ENCODE measurements at places on chromosomes 7 and 10. TPM values are rescaled to one million over a fixed set of nuclear protein-coding genes. Genes with fewer than 3 reads are reported as not detected.

AKR1B15 gene
- 0.33 TPM for total RNA-seq

DNA sequence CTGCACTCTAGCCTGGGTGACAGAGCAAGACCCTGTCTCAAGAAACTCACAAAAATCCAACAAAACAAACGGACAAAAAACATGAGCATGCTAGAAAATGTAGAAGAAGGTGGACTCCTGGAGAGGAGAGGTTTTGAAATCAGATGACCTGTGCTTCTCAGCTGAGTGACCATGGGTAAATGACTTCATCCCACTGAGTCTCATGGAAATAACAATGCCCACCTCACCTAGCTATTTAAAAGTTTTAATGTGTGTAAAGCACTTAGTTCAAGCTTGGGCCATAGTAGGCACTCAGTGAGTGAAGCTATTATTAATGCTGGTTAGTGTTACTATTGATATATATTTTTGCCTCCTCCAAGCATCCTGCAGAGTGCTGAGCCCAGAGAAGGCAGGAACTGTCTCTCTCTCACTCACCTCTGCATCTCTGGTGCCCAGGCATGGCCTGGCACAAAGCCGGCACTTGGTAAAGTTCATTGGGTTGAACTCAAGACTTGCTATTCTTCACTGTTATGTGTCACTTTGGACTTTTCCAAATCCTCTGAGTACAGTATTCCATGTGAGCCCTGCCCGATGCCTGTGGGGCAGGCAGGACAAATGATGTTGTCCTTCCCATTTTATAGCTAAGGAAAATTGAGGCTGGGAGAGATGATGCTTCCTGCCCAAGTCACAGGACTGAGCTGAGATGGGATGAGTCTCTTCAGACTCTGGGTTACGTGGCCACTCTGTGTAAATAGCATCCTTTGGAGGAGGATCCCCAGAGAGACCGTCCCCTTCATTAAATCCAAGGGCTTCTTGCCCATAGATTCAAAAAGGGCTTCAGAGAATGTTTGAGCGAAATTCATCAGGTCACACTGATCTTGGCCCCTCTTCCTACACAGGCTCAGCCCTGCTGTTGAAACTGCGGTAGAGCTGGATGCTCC, 81.4 kb upstream of the EMX2 start:
- no peak for DNase-seq

GRCh38 chr7:56105508-56105907, 768 bp downstream of the CHCHD2 start:
- DNase-seq: no peak

DNA sequence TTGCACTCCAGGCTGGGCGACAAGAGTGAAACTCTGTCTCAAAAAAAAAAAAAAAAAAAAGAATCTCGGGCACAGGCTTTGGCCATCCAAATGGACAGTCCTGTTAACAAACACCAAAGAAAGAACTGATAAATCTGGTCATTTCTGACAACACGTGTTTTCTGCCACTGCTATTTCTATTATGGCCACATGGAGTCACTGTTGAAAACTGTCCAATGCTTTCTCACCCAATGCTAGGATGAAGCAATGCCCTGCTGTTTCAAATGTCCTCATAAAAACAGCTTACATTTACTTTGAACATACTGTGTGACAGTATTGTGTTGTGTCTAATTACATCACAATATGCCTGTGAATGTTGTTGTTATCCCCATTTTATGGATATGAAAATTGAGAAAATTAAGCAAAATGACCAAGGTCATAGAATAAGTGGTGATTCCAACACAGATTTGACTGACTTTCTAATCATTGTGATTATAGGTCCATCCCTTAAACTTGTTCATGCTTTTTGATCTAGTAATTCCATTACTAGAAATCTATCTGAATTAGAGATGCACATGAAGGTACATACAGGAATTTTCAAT, 19.9 kb upstream of the MAP3K8 start:
- DNase-seq: no peak

CTAGE4 gene
- total RNA-seq: 8.8 TPM

- no peak for DNase-seq
These were observed 86.2 kb downstream of the PLXDC2 start for GRCh38 chr10:19902456-19902855.

DNA sequence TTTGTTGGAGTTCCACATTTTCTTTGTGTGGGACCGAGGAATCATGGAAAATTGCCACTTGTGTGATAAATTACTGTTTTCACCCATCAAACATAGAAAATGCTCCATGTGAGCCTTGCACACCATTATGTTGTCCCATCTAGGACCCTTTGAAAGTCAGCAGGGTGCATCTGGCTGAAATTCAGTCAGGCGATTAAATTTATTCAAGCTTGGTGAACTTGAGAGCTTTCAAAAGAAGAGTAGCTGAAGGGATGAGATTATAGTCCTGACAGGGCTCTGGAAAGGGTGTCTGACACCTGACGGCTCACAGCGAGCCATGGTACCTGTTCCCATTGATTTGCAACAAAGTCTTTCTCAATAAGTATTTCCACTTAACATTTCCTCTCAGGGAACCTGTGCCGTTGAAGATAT, 399.7 kb upstream of the ETV1 start:
- no peak for DNase-seq

BAMBI gene
- total RNA-seq: 41.9 TPM

- no peak for DNase-seq
These were observed 62.4 kb upstream of the WNT16 start for GRCh38 chr7:121266307-121266894.

DNA sequence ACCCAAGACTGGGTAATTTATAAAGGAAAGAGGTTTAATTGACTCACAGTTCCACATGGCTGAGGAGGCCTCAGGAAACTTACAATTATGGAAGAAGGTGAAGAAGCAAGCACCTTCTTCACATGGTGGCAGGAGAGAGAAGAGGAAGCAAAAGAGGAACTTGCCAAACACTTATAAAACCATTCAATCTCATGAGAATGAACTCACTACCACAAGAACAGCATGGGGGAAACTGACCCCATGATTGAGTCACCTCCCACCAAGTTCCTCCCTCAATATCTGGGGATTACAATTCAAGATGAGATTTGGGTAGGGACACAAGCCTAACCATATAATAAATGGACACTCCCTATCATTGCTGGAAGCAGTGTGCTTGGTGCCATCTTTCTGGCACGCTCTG, 506.3 kb downstream of the CALN1 start:
- DNase-seq: no peak

IFIT5 gene
- total RNA-seq: 19.7 TPM

- no peak for DNase-seq
These were observed 35.2 kb downstream of the LMBR1 start for GRCh38 chr7:156857757-156858156.

GRCh38 chr10:120732067-120732466, 119.1 kb upstream of the WDR11 start:
- DNase-seq: no peak

GRCh38 chr7:147182874-147183273, 1066.3 kb downstream of the CNTNAP2 start:
- no peak for DNase-seq

CAV2 gene
- 311 TPM for total RNA-seq

DNA sequence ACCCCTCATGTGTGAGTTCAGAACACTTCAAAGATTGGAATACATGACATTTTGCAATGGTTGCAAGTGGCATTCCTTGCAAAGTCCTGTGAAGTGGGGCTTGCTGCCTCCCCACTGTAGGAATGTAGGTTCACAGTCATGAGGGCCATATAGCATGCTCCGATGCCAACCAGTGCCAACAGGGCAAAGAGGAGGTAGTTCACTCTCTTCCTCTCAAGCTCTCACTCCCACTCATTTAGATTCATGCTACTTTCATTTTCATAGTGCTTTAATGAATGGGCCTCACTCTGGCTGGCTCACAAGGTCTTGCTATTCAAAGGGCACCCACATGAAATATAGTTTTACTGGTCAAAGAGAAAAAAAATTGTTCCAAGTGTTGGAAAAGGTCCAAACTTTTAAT, 169.9 kb upstream of the AOAH start:
- DNase-seq: no peak

GRCh38 chr10:32000937-32001336, 55.3 kb downstream of the KIF5B start:
- DNase-seq: no peak

- no peak for DNase-seq
These were observed 10.5 kb downstream of the LSM5 start for GRCh38 chr7:32479574-32480200.

GRCh38 chr10:7826971-7827370, 8.7 kb downstream of the TAF3 start:
- no peak for DNase-seq

GNAT3 gene
- total RNA-seq: not detected

DNA sequence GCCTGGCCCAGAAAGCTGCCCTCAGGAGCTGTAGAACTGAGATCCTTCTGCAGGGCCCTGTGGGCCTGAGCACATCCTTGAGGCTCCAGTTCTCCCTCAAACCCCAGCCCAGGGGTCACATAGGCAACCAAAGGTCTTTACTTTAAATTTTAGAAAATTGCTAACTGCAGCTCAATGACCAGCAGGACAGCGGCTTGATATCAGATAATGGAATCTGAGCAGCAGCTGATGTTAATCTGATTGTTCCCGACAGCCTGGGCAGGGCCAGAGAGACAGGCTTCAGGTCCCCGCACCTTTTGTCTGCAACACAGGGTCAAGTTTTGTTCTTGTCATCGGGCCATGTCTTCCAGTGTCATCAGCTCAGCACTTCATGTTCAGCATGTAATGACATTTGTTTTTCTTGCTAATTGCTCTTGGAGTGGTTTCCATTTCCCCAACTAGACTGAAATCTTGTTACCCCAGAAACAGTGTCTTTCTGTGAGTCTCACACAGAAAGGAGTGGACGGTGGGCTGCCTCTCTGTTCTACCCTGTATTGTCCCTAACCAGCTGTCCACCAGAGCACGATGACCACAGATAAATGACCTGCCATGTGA, 91.0 kb downstream of the PAXIP1 start:
- no peak for DNase-seq

GRCh38 chr7:27174874-27175625, 930 bp upstream of the HOXA10 start:
- peak; percentile 42 for DNase-seq

FGF8 gene
- not detected for total RNA-seq

GRCh38 chr10:43963793-43964425, 315.2 kb upstream of the ZNF32 start:
- DNase-seq: no peak

- no peak for DNase-seq
These were observed 2.1 kb downstream of the GHRHR start for GRCh38 chr7:30965883-30966282.

GRCh38 chr10:13335881-13336280, 12.2 kb downstream of the SEPHS1 start:
- DNase-seq: no peak

DNA sequence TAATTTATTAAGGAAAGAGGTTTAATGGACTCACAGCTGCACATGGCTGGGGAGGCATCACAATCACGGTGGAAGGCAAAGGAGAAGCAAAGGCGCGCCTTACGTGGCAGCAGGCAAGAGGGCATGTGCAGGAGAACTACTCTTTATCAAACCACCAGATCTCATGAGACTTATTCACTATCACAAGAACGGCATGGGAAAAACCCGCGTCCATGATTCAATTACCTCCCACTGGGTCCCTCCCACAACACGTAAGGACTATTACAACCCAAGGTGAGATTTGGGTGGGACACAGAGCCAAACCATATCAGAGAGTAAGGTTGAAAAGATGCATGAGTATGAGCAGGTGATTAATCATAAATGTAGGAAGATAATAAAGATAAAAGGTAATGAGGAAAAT, 3.2 kb upstream of the JCAD start:
- no peak for DNase-seq

GRCh38 chr10:1240341-1240775, 184.2 kb downstream of the WDR37 start:
- no peak for DNase-seq

DNA sequence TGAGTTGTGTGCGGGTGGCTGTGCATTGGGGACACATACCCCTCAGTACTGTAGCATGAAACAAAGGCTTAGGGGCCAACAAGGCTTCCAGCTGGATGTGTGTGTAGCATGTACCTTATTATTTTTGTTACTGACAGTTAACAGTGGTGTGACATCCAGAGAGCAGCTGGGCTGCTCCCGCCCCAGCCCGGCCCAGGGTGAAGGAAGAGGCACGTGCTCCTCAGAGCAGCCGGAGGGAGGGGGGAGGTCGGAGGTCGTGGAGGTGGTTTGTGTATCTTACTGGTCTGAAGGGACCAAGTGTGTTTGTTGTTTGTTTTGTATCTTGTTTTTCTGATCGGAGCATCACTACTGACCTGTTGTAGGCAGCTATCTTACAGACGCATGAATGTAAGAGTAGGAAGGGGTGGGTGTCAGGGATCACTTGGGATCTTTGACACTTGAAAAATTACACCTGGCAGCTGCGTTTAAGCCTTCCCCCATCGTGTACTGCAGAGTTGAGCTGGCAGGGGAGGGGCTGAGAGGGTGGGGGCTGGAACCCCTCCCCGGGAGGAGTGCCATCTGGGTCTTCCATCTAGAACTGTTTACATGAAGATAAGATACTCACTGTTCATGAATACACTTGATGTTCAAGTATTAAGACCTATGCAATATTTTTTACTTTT, 1.8 kb downstream of the DDIT4 start:
- DNase-seq: no peak

- no peak for DNase-seq
These were observed 299.4 kb downstream of the SNX13 start for GRCh38 chr7:17640730-17641377.

GRCh38 chr7:1752111-1752510, 82.0 kb downstream of the ELFN1 start:
- no peak for DNase-seq

EPHA1 gene
- 15.4 TPM for total RNA-seq

DNA sequence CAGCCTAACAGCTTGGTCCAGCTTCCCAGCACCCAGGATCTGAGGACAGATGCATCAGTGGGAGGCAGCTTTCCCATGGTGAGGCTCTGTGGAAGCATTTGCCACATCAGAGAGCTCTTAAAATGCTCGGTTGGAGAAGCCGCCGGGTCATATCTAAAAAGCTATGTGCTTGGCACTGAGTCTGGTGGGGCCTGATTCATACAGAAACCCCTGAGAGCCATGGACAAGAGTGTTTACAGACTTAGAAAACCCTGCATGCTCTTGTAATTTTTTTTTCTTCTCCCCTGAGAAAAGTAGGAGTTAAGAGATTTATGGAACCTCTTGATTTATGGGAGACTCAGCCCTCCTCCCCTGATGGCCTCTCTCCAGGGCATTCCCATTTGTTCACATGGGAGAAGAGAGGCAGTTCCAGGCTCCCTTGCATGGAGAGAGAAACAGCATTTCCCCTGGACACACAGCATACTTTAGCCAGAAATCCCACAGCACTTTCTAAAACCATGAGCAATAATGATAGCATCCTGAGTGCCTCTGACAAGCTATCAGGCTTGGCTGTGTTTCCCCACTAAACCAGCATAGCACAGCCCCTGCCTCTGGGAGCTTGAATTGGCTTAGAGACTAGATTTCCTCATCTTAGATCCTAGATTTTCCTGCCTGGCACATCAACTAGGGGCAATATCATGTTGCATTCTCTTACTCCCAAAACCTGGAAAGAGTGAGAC, 322.1 kb upstream of the AUTS2 start:
- no peak for DNase-seq

SAMD9L gene
- total RNA-seq: 8.6 TPM
